ENCODE measurements at places on chromosomes 7 and 10.

DNA sequence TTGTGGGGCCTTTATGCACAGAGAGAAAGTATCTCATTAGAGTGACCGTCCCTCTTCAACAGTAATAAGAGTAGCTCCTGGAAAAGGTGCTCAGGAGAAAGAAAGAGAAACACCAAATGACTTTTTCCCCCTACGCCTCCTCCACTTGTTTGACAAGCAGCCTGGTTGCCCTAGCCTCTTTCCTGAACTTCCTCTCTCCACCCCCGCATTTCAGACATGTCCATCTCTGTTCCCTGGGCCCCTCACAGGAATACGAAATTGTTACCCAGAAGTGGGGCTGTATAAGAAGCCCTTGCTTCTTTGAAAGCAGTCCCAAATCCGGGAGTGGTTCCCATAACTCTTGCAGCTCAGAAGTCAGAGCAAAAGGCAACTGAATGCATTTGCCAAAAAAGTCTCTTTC is 119.6 kb upstream of the ADO start:
- no peak for DNase-seq

DNA sequence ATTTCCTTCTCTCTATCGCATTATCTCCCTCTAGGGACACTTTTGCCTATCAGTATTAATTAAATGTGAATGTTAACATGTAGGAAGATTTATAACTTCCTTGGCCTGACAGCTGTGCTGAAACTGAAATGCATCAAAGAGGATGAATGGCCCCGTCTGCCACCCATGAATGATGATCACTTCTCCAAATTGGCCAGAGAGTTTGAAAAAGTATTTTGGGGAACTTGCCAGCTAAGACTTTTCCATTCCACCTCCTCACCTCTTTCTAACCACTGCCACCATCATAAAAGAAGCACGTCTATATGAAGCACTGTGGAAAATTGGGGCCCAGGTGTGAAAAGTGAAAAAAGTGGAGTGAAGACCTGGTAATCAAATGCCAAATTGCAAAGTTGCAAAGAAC is 25.4 kb upstream of the ST8SIA6 start:
- DNase-seq = no peak

- DNase-seq = no peak
Measured at GRCh38 chr7:133445617-133446016, 192.7 kb downstream of the EXOC4 start.

GRCh38 chr7:101588131-101588935 is 40.8 kb downstream of the MYL10 start:
- DNase-seq = no peak

GRCh38 chr10:127928021-127928806 is 21.3 kb downstream of the PTPRE start:
- no peak for DNase-seq

GRCh38 chr7:2603044-2603965 is 28.5 kb upstream of the TTYH3 start:
- no peak for DNase-seq

DNA sequence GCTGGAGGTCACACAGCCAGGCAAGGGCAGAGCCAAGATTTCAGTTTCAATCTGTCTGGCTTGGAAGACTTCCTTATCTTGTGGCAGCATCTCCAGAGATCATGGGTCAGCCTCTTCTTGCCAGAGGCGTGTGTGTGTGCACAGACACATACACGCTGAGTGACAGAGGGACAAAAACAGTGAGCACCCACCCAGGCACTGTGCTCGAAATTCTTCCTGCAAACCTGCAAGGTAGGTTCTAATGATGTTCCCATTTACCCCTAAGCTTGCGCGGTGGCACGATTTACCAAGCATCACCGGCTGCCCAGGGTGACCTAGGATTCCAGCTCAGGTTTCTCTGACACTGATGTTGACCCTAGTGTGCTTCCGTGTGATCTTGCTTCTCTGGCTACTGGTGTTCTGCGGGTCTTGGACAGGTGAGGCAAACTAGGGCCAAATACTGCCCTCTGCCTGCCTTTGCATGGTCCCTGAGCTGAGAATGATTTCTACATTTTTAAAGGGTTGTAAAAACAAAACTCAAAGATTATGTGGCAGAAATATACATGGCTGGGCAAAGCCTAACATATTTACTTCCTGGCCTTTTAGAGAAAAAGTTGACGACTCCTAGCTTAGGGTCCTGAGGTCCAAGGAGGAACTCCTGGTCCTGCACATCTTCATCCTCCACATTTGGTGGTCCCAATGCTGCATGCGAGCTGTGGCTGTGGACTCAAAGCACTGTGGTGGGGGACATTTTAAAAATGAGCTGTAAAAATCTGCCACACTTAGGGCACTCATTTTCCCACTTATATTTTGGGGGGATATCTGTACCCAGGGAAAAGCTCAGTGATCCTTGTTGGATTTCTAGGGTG is 268.5 kb downstream of the RPS24 start:
- DNase-seq = no peak
